ENCODE measurements at places on chromosomes 1 and 21. TPM values are rescaled to one million over a fixed set of nuclear protein-coding genes. Genes with fewer than 3 reads are reported as not detected.

ZNF695 gene
- not detected for total RNA-seq

JAK1 gene
- 134 TPM for total RNA-seq

LINGO4 gene
- total RNA-seq: not detected

AVPR1B gene
- total RNA-seq: not detected

DMRTA2 gene
- not detected for total RNA-seq

EPS15 gene
- total RNA-seq: 116 TPM

SH2D2A gene
- 0.78 TPM for total RNA-seq

S100A3 gene
- total RNA-seq: not detected

FMO2 gene
- 36.6 TPM for total RNA-seq

GRCh38 chr21:44800971-44801467 lies 601 bp downstream of the UBE2G2 start:
- H3K4me3 ChIP-seq: peak overlapping the region; percentile 80
- peak overlapping the region; percentile 75 for H3K27ac ChIP-seq
- DNase-seq: no peak
- peaks cover 25% of the 10 kb centered on the region for H3K4me1 ChIP-seq

DNA sequence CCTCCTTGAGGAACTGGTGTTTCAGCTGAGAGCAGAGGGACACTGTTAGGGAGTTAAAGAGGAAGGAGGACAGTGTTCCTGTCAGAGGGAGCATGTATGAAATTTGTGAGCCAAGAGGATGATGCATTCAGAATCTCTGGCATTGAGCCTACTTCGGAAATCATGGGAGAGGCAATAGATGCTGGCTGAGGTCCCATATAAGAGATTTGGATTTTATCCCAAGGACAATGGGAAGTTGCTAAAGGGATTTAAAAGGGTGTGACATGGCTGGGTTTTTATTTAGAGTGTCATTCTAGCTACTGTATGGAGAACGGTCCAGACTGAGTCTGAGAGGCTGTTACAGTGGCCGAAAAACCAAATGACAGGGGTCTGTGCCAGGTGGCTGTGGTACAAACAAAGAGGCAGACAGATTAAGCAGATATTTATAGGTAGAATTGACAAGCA lies 403.2 kb upstream of the B3GALT2 start:
- no peaks in the 10 kb centered on the region for H3K36me3 ChIP-seq
- no peak overlapping the region for H3K4me3 ChIP-seq
- no peak overlapping the region for H3K27ac ChIP-seq
- peaks cover 23% of the 10 kb centered on the region for H3K4me1 ChIP-seq
- DNase-seq: peak; percentile 15

- H3K27me3 ChIP-seq: no peaks in the 10 kb centered on the region
- peaks cover 5% of the 10 kb centered on the region for H3K4me1 ChIP-seq
- peaks cover 18% of the 10 kb centered on the region for H3K36me3 ChIP-seq
- H3K4me3 ChIP-seq: no peak overlapping the region
- no peak for DNase-seq
These were observed 85.8 kb downstream of the ZNF644 start for GRCh38 chr1:90936061-90936460.

GRCh38 chr1:30908696-30909364 lies at the start of gene SDC3:
Gene SDC3 (minus strand): TSS chr1:30908758. CDS start chr1:30908586, 172 bp downstream.
- no peak for DNase-seq
- H3K27ac ChIP-seq: peak within 1 kb of the TSS; percentile 71
- H3K36me3 ChIP-seq: no peaks in the 10 kb centered on the region
- H3K27me3 ChIP-seq: no peaks in the 10 kb centered on the region
- peaks cover 27% of the 10 kb centered on the region for H3K4me1 ChIP-seq

- no peaks in the 10 kb centered on the region for H3K4me1 ChIP-seq
- H3K27me3 ChIP-seq: no peaks in the 10 kb centered on the region
- DNase-seq: no peak
- H3K4me3 ChIP-seq: no peak overlapping the region
These were observed 96.5 kb downstream of the DAB1 start for GRCh38 chr1:57327336-57327735.

GRCh38 chr21:36499578-36500471 lies 19.9 kb upstream of the CLDN14 start:
- H3K36me3 ChIP-seq: no peaks in the 10 kb centered on the region
- no peaks in the 10 kb centered on the region for H3K27me3 ChIP-seq
- no peak overlapping the region for H3K27ac ChIP-seq
- peaks cover 4% of the 10 kb centered on the region for H3K4me1 ChIP-seq

DNA sequence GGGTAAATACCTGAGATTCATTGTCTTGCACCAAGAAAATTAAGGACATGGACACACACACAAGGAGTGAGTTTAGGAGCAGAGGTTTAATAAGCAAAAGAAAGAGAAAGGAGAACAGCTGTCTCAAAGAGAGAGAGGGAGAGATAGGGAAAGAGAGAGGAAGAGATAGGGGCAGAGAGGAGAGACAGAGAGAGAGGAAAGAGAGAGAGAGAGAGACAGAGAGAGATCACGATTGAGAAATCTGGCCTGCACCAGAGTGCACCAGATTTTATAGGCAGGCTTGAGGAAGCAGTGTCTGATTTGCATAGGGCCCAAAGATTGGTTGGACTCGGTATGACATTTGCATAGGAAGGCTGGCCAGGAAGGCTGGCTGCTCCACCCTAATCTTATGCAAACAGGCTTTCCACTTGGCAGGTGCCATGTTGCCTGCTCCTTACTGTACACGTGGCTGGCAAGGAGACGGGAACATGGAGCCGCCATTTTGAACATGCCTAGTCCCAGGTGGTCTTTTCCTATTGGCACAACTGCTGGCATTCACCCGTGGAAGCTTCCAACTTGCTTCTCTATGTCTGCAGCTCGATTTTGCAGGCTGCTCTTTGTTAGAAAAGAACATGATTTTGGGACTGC lies 419.9 kb downstream of the ZP4 start:
- no peaks in the 10 kb centered on the region for H3K27me3 ChIP-seq
- H3K4me3 ChIP-seq: no peak overlapping the region
- H3K36me3 ChIP-seq: no peaks in the 10 kb centered on the region

DNA sequence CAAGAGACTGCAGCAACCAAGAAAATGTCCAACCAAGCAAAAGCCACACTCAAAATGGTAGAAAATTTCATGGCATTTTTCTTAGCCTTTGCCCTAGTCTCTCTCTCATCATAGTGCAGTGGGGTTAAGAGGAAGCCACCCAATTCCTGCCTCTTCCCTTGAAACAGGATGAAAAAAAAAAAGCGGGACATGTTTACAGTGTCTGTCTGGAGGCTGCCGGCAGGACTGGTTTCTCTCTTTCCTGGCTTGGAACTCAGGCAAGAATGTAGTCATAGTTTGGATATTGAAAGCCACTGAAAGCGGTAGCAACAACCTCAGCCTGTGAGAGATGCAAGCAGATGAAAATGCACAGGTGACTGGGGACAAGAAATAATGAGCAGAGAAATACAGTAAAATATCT lies 13.3 kb upstream of the TNFSF18 start:
- no peaks in the 10 kb centered on the region for H3K36me3 ChIP-seq
- H3K27ac ChIP-seq: no peak overlapping the region
- no peak for DNase-seq
- H3K4me1 ChIP-seq: no peaks in the 10 kb centered on the region

DNA sequence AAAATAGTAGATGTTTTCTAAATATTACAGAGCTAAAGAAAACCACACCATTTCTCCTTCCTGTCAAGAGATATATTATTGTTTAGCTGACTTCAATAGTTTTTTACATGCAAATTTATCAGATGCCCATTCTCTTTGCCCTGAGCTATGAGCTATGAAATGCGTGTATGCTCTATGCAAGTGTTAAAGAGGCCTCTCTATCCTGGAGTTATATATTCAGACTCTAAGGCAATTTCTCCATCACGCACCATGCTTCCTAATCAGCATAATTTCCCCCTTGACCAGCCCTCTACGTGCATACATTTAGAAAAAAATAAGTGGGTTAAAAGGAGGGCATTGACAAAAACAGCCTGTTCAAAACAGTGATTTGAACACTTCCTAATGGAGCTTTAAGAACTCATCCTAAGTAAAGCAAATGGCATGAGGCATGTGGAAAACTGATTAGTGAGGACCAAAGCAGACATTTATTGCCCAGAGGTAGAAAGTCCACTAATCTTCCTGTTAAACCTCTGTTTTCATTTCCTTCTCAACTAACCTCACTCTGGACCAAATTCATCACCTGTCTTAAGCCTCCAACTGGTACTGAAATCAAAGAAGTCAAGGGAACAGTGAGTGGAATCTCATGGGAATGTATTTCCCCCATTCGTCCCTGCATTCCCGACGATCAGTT lies 565.8 kb upstream of the PKN2 start:
- DNase-seq: no peak
- H3K27me3 ChIP-seq: no peaks in the 10 kb centered on the region
- no peaks in the 10 kb centered on the region for H3K36me3 ChIP-seq
- H3K27ac ChIP-seq: no peak overlapping the region
- H3K4me1 ChIP-seq: no peaks in the 10 kb centered on the region

GRCh38 chr1:154607106-154607608 lies 829 bp downstream of the ADAR start:
- H3K27ac ChIP-seq: peak overlapping the region; percentile 98
- H3K36me3 ChIP-seq: no peaks in the 10 kb centered on the region
- no peak for DNase-seq
- peaks cover 71% of the 10 kb centered on the region for H3K4me1 ChIP-seq
- H3K27me3 ChIP-seq: no peaks in the 10 kb centered on the region
- H3K4me3 ChIP-seq: peak overlapping the region; percentile 68

GRCh38 chr1:155125946-155126555 lies 1.6 kb upstream of the EFNA1 start:
- H3K27ac ChIP-seq: peak overlapping the region; percentile 86
- peak; percentile 54 for DNase-seq
- H3K4me3 ChIP-seq: peak overlapping the region; percentile 74
- no peaks in the 10 kb centered on the region for H3K27me3 ChIP-seq
- no peaks in the 10 kb centered on the region for H3K36me3 ChIP-seq

DNA sequence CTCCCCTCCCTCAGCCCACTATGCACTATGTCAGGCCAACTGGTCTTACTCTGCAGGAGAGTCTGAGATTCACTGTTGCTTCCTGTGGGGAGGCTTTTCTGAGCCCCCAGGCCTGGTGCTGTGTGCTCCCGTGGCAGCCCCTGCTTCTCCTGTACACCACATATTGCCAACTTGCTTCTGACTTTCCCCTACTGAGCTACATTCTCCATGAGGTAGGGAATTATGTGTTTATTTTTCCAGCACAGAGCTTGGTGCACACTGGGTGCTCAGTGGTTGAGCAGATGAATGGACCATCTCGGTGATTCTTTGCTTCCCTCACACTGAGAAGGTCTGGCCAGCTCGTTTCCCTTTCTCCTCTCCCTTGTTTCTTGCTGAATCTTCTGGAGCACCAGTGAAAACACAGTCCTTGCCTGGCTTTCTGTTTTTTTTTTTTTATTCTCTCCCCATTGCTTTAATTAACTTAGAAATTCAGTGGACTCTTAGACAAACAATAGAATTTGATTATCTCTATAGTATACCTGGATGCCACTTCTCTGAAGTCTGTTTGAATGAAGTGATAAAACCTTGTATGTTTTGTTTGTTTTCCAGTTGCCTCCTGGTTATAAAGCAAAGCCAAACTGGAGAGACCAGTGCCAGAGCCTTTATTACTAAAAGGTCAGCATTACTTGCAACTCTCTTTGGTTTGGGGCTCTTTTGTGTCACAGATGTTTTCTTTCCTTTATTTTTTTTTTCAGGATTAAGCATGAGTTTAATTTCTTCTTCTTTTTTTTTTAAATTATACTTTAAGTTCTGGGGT lies 50.3 kb upstream of the CNIH3 start:
- H3K4me3 ChIP-seq: no peak overlapping the region
- no peaks in the 10 kb centered on the region for H3K36me3 ChIP-seq
- H3K4me1 ChIP-seq: no peaks in the 10 kb centered on the region
- DNase-seq: no peak
- H3K27ac ChIP-seq: peak overlapping the region; percentile 36

All from tibial nerve (tissue), 4 donors.